Epithelial cell of proximal tubule (primary cell): ENCODE measurements at places on chromosomes 6 and 20.
A peak's percentile ranks its signal among the peaks of the same experiment; 100 is the strongest.

- no peak for DNase-seq
Measured at GRCh38 chr20:51106011-51106410, 83.1 kb upstream of the KCNG1 start.

- DNase-seq: no peak
Measured at GRCh38 chr6:73262671-73263569, at the start of gene KHDC1. KHDC1 (minus strand) TSS chr6:73263196; CDS start chr6:73242517, 20,679 bp downstream.

DNA sequence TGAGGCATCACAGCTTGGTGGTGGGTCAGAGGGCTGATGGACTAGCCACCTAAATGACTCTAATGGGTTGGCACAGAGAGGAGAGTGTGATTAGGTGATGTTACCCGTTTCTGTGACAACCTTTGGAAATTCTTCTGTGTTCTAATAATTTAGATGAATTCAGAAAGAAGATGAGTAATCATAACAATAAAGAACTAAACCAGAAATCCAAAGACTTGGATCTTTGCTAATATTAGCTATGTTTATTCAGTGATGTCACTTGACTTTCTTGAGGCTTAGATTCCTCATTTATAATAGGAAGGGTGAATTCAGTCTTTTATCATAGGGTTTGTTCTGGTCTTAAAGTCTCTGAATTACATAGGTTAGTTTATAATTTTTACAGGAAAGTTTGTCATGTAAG, 19.9 kb downstream of the CRYBG1 start:
- DNase-seq: no peak

DNA sequence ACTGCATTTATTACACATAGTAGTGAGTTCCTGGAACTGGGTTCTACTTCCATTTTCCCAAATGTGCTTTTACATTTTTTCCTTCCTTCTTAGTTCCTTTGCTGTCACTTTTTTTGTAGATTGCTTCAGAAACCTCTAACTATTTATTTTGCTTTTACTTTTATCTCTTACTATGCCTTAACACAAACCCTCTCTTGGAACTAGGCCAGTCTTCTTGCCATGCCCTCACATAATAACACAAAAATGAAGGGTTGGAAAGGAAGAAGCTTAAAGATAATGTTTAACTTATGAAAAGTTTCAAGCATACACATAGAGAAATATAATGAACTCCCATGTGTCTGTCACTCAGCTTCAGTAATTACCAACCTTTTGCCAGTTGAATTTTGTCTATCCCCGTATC, 27.1 kb downstream of the TOP1 start:
- DNase-seq: no peak

- no peak for DNase-seq
Measured at GRCh38 chr6:42095094-42095493, 44.8 kb downstream of the TAF8 start.

DNA sequence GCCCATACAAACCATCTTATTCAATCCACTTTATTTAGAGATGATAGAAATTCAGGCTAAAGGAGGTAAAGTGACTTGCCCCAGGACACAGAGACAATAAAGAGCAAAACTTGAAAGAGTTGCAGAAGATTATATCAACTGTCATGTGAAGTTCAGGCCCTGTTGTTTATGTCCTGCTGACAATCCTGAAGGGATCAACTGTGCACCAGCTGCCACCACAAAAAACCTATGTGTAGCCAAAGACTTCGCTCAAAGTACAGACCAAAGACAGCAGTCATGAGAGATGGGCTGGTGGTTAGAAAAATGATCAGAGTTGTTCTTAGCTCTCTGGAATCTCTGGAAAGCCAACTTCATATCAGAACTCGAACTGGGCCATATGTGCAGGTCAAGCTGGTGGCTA, 16.0 kb upstream of the CITED2 start:
- DNase-seq: no peak

- peak; percentile 94 for DNase-seq
Measured at GRCh38 chr6:18503593-18504231, 116.6 kb downstream of the RNF144B start.

DNA sequence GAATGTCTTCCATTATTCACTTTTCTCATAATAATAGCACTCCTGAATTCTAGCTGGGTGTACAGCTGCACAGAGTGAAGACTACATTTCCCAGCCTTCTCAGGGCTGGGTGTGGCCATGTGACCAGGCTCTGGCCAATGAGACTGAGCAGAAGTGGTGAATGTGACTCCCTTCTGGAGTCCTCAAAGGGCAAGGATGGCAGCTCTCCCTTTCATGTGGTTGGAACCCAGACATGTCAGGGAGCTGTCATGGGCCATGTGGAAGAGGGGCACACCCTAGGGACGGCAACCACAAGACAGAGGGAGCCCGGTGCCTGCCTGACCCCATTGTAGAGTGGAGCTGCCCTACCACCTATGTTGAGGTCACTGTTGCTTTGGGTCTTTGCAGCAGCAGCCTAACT, 312.8 kb upstream of the SULF2 start:
- DNase-seq: no peak

DNA sequence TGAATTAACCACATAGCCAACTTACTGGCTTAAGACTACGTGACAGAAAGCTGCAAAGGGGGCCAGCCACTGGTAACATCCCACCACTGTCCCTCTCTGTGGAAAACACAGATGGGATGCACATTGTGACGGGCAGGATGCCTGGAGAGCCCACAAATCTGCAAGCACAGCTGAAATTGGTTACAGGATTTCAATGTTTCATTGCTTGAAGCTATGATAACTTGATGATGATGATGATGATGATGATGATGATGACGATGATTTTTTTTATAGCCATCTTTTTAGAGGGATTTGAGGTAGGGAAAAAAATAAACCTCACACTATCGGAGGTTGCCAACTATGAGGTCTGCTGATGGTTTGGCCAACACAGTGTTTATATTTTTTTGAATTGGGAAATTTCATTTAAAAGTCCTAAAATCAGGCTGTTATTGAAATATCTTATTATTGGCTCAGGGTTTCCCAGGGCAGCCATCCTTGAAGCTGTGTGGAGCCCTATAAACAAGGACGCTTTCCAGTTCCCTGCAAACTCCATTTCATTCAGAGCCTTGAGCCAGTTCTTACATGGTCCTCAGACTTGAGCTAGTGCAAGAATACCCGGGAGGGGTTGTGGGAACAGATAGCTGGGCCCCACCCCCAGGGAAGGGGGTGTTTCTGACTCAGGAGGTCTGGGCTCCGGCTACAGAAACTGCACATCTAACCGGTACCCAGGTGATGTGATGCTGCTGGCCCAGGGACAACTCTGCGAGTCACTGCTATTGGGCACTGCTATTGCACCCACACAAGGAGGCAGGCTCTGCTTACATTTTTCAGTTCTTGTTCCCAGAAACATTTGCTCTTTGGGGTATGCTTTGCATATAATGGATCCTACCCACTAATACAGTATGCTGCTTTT, 27.1 kb downstream of the BCAS1 start:
- DNase-seq: no peak

- DNase-seq: no peak
Measured at GRCh38 chr6:164021589-164022250, 607.2 kb downstream of the QKI start.

- DNase-seq: no peak
Measured at GRCh38 chr20:33897313-33897912, 86.3 kb downstream of the CHMP4B start.

DNA sequence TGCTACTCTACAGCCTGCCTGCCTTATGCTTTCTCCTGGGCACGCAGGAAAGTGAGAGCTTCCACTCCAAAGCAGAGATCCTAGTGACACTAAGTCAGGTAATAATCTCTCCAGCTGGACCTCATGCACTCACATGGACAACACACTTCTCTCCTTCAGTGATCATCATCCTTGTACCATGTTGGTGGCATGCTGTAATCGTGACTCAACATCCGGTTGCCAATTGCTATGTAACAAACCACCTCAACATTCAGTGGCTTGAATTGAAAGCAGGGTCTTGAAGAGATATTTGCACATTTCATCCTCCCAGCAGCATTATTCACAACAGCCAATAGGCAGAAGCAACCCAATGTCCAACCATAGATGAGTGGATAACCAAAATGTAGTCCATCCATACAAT, 40.3 kb upstream of the PPP1R3G start:
- no peak for DNase-seq

GRCh38 chr6:157069585-157069984, 253.7 kb downstream of the TMEM242 start:
- DNase-seq: peak; percentile 33

GRCh38 chr6:152355166-152355565, 282.0 kb downstream of the SYNE1 start:
- DNase-seq: no peak

DNA sequence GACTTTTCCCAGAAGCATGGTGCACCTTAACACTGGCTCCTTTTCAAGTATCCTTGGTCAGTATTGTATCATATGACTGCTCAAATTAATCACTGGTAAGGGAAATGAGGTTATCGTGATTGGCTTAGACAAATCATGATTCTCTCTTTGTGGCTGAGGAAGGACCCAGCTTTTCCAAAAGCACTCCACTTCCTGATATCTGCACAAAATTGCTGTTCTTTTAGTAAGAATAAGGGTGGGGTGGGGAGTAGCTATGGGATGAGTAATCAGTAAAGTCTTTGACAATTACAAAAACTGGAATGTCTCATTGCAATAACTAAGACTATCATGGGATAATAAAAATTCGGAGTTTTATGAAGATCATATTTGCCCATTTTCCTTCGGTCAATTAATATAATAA, 9.0 kb upstream of the RIPPLY2 start:
- DNase-seq: no peak

DNA sequence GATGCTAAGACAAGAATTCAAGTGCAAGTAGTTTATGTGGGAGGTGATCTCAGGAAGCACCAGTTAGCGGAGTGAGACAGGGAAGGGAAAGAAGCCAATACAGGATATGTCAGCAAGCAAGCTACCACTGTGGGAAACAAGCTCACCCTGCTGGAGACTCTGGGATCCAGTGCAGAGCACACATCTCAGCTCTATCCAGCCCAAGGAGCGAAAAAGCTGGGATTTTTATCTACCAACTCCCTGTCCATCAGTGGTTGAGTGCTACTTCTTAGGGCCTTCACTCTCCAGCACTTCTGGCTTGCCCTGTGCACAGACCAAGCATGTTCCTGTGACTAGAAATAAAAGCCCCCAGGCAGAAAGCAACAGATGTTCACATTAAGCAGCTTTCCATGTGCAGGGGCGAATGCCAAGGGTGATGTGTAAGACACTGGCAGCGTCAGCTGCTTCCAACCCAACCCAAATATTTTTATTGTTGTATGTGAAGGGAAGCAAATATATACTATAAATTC, 10.8 kb upstream of the RNF24 start:
- no peak for DNase-seq

- no peak for DNase-seq
Measured at GRCh38 chr6:336159-337114, 44.1 kb downstream of the DUSP22 start.

GRCh38 chr20:51190783-51191180, 167.9 kb upstream of the KCNG1 start:
- DNase-seq: no peak

- DNase-seq: no peak
Measured at GRCh38 chr6:156517088-156517487, 260.1 kb upstream of the ARID1B start.

DNA sequence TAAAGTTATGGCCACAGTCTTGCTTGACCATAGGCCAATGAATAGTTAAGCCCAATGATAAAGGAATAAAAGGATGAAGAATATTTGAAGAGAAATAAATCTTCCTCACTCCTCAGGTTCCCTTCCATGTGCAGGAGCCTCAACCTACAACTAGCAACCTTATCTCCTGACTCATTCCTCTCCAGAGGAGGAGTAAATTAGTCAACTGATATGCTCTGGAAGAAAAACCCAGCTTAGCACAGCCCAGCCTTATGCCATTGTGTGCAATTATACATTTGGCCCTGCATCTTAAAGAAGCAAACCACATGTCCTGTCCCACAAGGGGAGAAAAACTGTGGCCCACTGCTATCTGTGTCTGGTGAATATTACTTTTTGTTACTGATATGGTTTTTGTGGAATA, 82.1 kb downstream of the PHIP start:
- DNase-seq: no peak

GRCh38 chr6:160279850-160280249, 21.2 kb upstream of the SLC22A2 start:
- DNase-seq: no peak

DNA sequence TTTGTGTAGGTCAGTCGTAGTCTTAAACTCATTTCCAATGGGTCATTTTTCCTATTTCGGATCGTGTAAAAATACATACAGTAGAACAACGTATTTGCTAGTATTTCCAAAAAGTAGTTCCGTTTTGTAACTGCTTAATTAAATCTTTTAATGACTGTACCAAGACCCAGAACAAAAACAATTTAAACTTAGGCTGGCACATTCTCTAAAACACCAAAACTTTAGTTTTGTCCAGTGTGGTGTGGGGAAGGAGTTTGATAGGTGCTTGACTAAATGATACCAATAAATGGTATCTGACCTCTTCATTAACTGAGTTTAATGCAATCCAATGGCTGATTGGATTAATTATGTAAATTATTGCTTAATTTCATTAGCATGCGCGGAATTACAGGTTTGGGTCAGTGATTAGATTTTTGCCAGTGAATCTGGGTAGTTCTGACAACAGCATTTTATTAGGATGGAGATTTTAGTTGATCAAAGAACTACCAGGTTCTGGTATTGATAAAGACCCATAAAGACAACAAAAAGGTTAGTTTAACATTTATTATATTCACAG, 20.8 kb downstream of the OR2B2 start:
- no peak for DNase-seq

GRCh38 chr6:134253681-134254080, 64.2 kb downstream of the SGK1 start:
- DNase-seq: peak; percentile 84

DNA sequence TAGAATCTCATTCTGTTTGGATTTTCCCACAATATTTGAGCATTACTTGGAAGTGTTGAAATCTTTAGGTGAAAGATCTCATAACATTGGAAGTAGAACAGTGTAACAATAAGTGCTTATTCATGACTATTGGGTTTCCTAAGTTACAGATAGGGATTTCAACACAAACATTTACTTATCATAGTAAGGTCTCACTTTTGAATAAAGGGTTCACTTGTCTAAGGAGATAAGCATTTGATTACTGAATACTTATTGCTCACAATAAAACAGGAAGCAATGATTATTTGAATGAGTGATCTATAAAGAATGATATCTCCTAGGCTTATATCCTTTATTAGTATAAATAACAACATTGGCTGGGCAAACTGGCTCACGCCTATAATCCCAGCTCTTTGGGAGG, 14.8 kb downstream of the DDX43 start:
- DNase-seq: no peak

DNA sequence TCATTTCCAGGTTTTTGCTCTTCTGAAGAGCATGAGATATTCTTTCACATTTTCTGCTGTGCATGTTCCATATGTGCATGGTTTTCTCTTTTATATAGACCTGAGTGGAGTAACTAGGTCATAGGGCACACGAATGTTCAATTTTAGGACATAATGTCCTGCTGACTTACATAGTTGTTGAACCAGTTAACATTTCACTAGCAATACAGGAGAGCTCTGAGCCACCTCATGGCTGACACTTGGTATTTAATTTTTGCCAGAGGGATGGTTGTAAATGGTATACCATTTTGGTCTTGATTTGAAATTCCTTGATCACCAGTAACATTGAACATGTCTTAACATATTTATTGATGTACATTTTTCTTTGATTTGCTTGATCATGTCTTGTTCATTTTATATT, 38.3 kb downstream of the IGF2R start:
- no peak for DNase-seq

- DNase-seq: no peak
Measured at GRCh38 chr6:167285077-167285770, 5.9 kb upstream of the UNC93A start.

GRCh38 chr20:56386219-56386618, 5.8 kb downstream of the AURKA start:
- DNase-seq: no peak
